ENCODE measurements at places on chromosomes 1 and 21.

- DNase-seq, result no peak
These were observed 26.2 kb downstream of the C8A start for GRCh38 chr1:56880774-56881173.

DNA sequence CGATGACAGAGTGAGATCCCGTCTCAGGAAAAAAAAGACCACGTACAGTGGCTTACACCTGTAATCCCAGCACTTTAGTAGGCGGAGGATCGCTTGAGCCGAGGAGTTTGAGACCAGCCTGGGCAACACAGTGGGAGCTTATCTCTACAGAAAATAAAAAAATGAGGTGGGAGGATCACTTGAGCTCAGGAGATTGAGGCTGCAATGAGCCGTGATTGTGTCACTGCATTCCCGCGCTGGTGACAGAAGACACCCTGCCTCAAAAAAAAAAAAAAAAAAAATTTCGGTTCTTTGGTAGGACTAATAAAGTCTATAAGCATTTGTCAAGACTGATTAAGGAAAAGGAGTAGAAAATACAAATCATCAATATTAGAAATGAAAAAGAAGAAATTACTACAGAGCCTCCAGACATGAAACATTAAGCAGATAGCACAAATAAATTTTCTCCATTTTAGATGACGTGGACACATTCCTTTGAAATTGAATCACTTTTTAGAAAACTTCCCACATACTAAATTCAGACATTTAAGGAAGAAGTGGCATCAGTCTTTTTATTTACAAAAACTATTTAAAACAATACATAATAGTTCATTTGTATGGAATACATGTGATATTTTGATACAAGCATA is 30.4 kb downstream of the MORC3 start:
- peak; percentile 32 for DNase-seq

- no peak for DNase-seq
These were observed 211.0 kb upstream of the DMRTA2 start for GRCh38 chr1:50634251-50634650.

GRCh38 chr1:67314696-67315095 is 7.0 kb downstream of the IL12RB2 start:
- DNase-seq, result no peak

- DNase-seq, result peak; percentile 32
These were observed 252.4 kb upstream of the KAZN start for GRCh38 chr1:14345946-14346550.
